ENCODE measurements at places on chromosomes 12 and 14.

- H3K27me3 ChIP-seq = peaks cover 8% of the 10 kb centered on the region
- no peaks in the 10 kb centered on the region for H3K36me3 ChIP-seq
- peaks cover 19% of the 10 kb centered on the region for H3K4me1 ChIP-seq
- peak overlapping the region; percentile 76 for H3K4me3 ChIP-seq
- H3K27ac ChIP-seq = no peak overlapping the region
- DNase-seq = peak; percentile 75
Observed at GRCh38 chr14:73758392-73759182, 44.4 kb upstream of the PNMA1 start.

GRCh38 chr12:102652645-102653313 is 172.4 kb upstream of the IGF1 start:
- no peaks in the 10 kb centered on the region for H3K27me3 ChIP-seq
- no peak overlapping the region for H3K4me3 ChIP-seq
- H3K4me1 ChIP-seq = no peaks in the 10 kb centered on the region
- no peak overlapping the region for H3K27ac ChIP-seq

DNA sequence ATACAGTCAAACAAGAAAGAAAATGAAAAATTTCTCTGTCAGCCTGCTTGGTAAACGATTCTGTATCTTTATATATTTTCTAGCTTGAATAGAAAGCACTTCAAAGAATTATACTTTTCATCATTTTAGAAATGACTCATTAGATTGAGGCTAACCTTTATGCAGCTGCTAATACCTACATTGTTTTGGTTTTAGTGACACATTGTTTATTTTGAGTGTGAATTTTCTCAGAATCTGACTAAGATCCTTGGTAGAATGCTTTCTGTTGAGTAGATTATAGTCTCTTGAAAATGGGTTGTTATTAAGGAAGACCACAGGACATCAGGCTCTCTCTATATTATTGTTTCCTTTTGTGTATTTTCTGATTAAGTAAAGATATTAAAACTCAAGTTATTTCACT is at the start of gene PMCH:
PMCH (minus strand) TSS at position 45 of the 400 bp plus-strand sequence. CDS start 63 bp downstream, outside the sequence.
- no peak within 1 kb of the TSS for H3K27ac ChIP-seq
- H3K36me3 ChIP-seq = no peaks in the 10 kb centered on the region
- H3K27me3 ChIP-seq = no peaks in the 10 kb centered on the region

DNA sequence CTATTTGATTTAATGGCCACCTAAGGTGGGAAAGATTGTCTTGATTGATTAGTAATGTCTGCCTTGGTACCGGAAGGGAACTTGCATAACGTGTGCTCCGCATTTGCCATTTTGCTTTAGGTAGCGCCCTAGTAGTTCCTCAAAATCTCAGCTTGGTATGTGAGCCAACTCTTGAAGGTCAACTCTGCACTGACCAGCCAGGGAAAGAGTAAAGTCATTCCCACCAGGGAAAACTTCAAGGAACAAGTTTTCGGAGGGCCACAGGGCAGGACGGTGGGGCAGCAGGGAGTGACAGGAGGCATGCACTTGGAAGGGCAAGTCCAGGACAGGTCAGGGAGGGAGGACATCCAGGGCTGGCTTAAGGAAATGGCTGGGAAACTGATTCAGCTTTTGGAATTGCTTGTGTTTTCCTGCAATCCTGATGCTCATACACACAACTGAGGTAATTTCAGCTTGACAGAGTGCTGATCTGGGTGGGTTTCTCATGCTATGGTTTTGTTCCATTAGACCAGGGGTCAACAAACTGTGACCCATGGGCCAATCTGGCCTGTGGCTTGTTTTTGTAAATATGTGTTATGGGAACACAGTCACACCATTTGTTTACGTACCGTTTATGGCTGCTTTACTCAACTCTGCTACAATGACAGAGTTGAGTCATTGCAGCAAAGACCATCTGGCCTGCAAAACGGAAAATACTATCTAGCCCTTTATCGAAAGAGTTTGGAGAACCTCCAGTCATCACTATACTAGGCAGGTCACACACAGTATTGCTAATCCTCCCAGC is 184.5 kb downstream of the RBM19 start:
- peaks cover 3% of the 10 kb centered on the region for H3K27me3 ChIP-seq
- no peaks in the 10 kb centered on the region for H3K36me3 ChIP-seq
- no peak overlapping the region for H3K4me3 ChIP-seq
- H3K27ac ChIP-seq = no peak overlapping the region
